ENCODE measurements at places on chromosomes 2 and 18.

DNA sequence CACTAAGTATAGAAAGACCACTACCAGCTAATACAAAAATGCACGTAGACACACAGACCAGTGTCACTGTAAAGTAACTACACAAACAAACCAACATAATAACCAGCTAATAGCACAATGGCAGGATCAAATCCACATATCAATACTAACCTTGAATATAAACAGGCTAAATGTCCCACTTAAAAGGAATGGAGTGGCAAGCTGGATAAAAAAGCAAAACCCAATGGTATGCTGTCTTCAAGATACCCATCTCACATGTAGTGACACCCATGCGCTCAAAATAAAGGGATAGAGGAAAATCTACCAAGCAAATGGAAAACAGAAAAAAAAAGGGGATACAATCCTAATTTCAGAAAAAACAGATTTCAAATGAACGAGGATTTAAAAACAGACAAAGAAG is 41.8 kb downstream of the CPS1 start:
- DNase-seq, result no peak

- peak; percentile 65 for DNase-seq
Observed at GRCh38 chr2:191806396-191806795, 40.5 kb downstream of the CAVIN2 start.

DNA sequence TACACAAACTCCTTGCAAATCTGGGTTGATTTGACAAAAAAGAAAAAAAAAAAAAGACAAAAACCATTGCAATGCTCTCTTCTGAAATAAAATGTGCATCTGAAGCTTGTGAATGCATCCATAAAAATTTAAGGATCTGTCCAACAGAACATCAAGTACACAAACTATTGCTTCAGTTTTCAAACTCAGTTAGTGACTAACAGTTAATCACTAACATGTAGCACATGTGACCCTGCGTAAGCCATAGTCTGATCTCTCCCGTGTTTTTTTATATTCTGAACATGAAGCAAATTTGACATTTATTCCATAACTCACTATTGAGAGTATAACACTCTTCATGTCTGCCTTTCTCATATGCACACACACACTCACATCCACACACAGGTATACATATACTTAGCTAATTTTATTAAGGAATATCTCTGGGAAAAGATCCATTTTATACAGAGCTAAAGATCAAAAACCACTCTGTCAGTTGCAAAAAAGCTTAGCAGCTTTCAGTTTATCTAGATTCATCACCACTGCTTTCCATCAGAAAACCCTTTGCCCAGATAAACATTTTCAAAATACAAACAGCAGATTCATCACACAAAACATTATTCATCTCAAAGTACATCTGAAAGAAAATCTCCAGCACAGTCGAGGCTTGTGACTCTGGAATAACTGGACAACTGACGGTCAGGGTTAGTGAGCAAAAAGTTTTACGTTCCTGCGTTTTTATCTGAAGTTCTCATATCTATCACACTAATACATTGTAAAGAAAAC is 1000.4 kb upstream of the ACVR2A start:
- peak; percentile 68 for DNase-seq

DNA sequence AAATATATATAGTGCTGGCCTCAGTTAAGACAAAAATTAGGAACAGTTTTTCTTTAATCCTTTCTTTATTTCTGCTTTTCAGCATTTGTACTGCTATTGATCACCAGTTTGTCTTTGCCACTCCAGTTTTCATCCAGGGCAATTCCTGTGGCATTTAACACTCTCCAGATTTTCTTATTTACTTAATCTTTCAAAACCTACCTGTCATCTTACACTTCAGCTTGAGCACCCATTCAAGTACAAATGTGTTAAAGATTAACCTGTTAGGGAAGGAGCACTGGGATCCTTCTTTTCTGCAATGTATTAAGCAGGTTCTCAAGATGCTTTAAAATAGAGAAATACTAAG is 101.8 kb upstream of the SCN1A start:
- no peak for DNase-seq

DNA sequence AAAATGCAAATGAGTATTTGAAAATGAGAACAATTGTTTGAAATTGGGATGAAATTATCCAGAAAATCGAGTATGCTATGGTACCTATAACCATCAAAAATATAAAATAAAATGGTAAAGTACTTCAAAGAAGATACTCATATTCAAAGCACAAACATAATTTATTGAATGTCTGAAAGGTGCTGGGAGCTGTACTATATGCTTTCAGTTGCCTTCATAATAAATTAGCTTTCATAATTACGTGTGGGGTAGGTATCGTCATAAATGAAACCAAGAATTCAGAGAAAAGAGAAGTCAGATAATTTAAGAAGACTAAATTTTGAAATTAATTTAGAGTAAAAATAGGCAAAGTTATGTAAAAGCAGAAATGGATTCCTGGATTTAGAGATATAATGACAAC is 721.9 kb upstream of the ACVR2A start:
- DNase-seq, result no peak

DNA sequence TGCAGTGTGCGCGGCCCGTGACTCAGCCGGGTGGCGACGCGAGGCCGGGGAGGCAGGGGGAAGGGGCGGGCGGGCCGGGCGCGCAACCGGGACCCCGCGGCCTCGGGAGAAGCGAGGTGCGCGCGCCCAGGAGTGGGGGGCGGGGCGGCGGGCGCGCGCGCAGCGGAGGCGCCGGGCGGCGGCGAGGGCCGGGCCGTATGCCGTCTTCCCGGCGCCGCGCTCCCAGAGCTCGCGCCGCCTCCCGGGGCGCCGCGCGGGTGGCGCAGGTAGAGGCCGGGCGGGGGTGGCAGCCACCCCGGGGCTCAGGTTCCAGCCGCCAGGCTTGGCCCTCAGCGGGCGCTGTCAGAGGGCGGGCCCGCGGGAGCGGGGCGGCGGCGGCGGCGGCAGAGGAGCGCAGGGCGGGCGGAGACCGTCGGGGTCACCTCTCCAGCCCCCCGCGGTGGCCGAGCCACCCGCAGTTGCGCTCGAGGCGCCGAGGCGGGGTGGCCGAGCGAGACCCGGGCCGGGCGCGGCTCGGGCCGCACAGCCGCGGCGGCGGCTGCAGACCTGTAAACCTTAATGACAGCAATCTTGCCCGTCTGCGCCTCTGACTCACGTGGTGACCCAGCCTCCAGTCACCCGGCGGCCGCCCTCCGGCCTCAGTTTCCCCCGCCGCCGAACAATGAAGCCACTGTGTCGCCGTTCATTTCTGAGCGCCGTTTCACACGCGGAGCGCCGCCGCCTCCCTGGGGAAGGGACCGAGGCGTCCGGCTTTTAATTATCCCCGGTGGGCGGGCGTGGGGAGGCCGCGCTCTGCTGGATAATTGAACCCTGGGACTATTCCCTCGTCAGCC is 25.3 kb upstream of the SMAD7 start:
- peak; percentile 36 for DNase-seq
